Osteoblast (primary cell): ENCODE measurements at places on chromosomes 16 and 17. TPM values are rescaled to one million over a fixed set of nuclear protein-coding genes. Genes with fewer than 3 reads are reported as not detected.

DNA sequence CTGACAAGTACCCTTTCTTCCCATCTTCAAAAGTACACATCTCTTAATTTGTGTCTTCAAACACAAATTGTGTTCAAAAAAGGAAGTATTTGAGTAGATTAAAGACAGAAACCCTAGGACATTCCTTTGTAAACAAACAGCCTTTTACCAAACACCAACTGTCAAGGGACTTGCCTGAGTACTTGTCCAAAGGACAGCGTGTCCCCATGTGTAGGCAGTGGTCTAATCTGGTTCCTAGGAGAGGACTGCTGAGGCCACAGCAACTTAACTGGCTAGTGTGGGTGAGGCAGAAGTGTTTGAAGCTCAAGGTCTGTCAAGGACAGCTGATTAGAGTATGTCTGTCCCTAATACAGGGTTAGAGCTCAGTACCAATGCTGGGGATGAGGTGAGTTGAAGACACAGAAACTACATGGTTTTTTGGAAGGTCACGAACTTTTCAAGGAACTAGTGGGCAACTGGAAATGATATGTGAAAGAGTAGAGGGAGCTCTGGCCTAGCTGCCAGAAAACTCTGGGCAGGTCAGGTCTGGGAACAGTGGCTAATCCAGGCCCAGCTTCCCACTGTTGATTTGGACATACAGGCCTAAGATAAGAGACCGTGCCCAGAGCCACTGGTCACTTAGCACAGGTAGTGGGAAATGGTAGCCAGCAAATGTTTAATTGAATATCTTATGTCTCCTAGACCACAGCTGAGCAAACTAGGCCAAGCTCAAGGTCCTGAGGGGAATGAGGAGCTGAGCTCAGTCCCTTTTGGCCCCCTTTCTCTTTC lies 10.1 kb downstream of the HMOX2 start:
- no peak overlapping the region for H3K27ac ChIP-seq
- H3K4me3 ChIP-seq: no peak overlapping the region
- DNase-seq: no peak
- H3K36me3 ChIP-seq: peaks cover 9% of the 10 kb centered on the region
- no peaks in the 10 kb centered on the region for H3K27me3 ChIP-seq

DNA sequence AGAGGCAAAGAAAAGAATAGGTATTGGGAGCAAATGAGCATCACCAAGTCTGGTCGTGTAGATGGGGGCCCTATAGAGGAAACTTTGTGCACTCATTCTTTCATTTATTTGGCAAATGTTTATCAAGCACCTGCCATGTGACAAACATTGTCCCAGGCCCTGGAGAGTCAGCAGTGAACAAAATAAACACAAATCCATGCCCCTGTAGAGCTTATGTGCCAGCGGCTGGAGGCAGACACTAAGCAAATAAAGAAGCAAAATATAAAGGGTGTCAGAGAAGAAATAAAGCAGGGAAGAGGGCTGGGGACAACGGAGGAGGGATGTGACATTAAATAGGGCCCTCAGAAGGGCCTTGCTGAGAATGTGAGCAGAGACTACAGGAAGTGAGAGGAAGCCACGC lies 45.5 kb downstream of the KATNIP start:
- no peaks in the 10 kb centered on the region for H3K4me1 ChIP-seq
- no peak for DNase-seq
- peaks cover 4% of the 10 kb centered on the region for H3K36me3 ChIP-seq
- no peaks in the 10 kb centered on the region for H3K27me3 ChIP-seq

DNA sequence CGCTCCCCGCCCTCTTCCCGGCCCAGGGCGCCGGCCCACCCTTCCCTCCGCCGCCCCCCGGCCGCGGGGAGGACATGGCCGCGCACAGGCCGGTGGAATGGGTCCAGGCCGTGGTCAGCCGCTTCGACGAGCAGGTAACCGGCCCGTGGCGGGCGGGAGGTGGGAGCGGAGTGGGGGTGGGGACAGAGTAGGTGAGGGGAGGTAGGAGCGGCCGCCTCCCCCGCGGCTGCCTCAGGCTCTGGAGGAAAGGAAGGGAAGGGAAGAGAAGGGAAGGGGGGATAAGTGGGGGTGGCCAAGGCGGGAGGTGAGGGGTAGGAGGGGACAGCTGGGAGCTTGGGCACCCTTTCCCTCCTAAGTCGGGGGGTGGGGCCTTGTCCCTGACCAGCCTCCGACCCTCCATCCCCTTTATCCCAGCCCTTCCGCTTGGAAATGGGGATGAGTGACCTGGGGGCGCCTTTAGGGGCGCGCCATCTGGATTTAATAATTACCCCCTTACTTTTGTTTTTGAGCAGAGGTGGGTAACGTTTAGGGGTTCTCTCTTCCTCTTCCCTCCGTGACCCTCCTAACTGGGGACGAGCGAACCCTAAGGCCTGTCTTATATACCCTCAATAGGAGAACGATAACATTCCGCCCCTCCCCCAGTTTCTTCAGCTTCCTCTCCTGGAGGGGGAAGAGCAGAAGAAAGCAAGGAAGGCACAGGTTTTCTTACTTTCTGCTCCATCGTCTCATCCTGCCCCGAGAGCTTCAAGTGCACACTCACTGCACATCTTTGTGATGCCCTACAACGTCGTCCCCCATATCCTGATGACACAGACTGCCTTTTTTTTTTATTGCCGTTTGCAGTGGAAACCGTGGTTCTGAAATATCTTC lies 694 bp downstream of the NF1 start:
- peaks cover 23% of the 10 kb centered on the region for H3K4me1 ChIP-seq
- no peaks in the 10 kb centered on the region for H3K27me3 ChIP-seq
- H3K36me3 ChIP-seq: no peaks in the 10 kb centered on the region
- peak overlapping the region; percentile 73 for H3K27ac ChIP-seq

DNA sequence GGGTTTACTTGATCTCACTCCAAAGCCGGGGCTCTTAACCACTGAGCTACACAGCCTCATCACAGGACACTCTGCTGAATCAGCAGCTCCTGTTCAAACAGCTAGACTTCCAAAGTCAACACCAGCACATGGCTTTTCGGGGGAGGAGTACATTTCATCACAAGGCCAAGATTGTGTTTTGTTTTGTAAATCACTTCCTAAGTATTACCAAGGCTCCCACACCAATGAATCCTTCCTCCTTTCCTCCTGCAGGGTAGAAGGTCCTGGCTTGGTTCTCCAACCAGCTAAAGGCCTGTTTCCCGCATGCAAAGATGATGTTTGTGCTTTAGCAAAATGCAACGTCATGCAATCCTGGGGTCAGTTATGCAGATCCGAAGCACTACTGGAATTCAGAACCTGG lies 152.5 kb downstream of the XYLT1 start:
- peak; percentile 84 for DNase-seq
- no peak overlapping the region for H3K4me3 ChIP-seq
- peaks cover 18% of the 10 kb centered on the region for H3K4me1 ChIP-seq
- no peaks in the 10 kb centered on the region for H3K36me3 ChIP-seq
- no peaks in the 10 kb centered on the region for H3K27me3 ChIP-seq

- no peaks in the 10 kb centered on the region for H3K4me1 ChIP-seq
- no peak overlapping the region for H3K27ac ChIP-seq
- peaks cover 24% of the 10 kb centered on the region for H3K27me3 ChIP-seq
- H3K4me3 ChIP-seq: no peak overlapping the region
- H3K36me3 ChIP-seq: no peaks in the 10 kb centered on the region
These were observed 10.8 kb upstream of the B4GALNT2 start for GRCh38 chr17:49121696-49122292.

Gene CPNE7
- 7.2 and 21.8 TPM in 2 replicates for total RNA-seq

DNA sequence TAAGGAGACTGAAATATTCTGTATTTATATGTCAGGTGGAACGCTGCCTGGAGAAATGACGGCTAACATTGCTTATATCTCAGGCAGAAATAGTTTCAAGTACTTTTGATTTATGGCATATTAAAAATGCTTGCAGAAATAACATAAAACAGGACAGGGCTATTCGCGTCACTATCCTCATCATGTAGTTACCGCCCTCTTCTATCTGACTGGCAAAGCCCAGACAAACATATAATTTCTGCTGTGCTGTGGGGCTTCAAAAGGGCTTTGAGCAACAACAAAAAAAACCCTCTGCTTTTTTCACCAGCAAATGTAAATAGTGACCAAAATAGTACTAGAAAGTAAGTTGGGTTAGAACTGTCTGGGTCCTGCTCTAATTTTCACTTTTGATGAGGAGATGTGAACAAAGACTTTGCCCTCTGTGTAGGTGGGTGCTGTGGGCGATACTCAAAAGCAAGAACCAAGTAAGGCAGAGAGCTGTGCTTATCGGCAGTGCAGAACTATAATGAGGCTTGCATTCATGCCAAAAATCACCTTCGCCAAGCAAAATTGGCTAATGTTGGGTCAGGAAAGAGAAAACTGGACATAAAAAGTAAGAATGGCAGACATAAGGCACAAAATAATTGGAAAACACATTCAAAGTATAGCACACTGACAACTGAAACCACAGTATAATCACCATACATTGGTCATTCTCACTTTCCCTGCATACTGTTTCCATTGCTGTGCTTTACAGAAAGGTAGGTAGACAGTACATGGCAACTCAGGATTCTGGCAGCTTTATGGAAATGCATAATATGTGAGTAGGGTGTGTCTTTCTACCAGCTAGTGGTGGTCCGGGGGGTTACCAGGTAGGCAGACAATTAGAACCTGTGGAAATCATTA lies 151.2 kb upstream of the AXIN2 start:
- H3K27me3 ChIP-seq: no peaks in the 10 kb centered on the region
- H3K4me3 ChIP-seq: no peak overlapping the region
- H3K4me1 ChIP-seq: no peaks in the 10 kb centered on the region
- DNase-seq: no peak
- H3K27ac ChIP-seq: no peak overlapping the region

GRCh38 chr16:79805621-79806020 lies 205.1 kb upstream of the MAF start:
- no peaks in the 10 kb centered on the region for H3K27me3 ChIP-seq
- DNase-seq: no peak
- H3K27ac ChIP-seq: no peak overlapping the region
- no peak overlapping the region for H3K4me3 ChIP-seq
- H3K4me1 ChIP-seq: no peaks in the 10 kb centered on the region
- H3K36me3 ChIP-seq: no peaks in the 10 kb centered on the region

DNA sequence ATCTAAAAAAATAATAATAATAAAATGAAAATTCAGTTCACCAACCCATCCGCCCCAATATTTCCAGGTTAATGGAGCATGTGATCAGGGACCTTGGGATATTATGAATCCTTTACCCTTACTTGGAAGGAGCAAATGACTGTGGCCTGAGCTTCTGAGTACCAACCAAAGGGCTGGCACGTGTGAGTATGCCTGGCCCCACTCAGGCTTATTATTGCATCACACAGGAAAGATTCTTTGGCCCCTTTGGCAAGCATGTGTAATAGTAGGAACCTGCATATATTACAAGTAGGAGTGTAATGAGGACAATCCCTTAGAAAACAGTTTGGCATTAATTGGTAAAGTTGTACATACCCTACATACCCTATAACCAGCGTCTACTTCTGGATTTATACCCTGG lies 7.2 kb upstream of the C17orf78 start:
- DNase-seq: peak; percentile 53
- peaks cover 5% of the 10 kb centered on the region for H3K4me1 ChIP-seq
- H3K27me3 ChIP-seq: no peaks in the 10 kb centered on the region
- H3K27ac ChIP-seq: no peak overlapping the region
- no peak overlapping the region for H3K4me3 ChIP-seq

DNA sequence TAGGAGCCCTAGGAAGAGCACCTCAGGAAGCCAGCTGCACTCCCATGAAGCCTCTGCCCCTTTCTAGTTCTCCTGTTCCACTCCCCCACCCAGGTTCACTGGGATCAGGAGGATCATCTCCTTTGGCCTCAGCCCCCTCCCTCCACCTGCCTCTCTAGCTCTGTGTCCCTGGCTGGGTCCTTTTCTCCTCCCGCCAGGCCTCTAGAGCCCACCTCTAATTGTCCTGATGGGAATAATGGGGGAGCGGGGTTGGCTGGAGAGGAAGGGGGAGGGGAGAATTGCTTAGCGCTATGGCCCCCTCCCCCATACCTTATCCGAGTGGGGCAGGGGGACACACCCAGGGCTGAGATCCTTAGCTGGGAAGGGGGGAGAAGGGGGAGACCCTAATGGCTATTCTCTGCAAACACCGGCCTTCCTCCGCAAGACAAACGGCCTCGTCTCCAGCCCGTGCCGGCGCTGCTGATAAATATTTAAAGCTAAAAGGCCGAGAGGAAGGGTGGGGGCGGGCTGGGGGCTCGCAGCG lies 997 bp downstream of the HOXB7 start:
- no peaks in the 10 kb centered on the region for H3K4me1 ChIP-seq
- H3K36me3 ChIP-seq: no peaks in the 10 kb centered on the region
- H3K27ac ChIP-seq: no peak overlapping the region
- peaks cover 96% of the 10 kb centered on the region for H3K27me3 ChIP-seq
- H3K4me3 ChIP-seq: no peak overlapping the region

Gene OR3A2
- total RNA-seq: not detected in 2 replicates

Gene HSF5
- total RNA-seq: under 0.01 TPM in 2 replicates

GRCh38 chr17:38741921-38742410 lies 6.2 kb downstream of the PCGF2 start:
- H3K36me3 ChIP-seq: peaks cover 36% of the 10 kb centered on the region
- H3K27me3 ChIP-seq: no peaks in the 10 kb centered on the region
- H3K4me1 ChIP-seq: peaks cover 35% of the 10 kb centered on the region
- H3K27ac ChIP-seq: peak overlapping the region; percentile 82
- DNase-seq: peak; percentile 66
- no peak overlapping the region for H3K4me3 ChIP-seq

DNA sequence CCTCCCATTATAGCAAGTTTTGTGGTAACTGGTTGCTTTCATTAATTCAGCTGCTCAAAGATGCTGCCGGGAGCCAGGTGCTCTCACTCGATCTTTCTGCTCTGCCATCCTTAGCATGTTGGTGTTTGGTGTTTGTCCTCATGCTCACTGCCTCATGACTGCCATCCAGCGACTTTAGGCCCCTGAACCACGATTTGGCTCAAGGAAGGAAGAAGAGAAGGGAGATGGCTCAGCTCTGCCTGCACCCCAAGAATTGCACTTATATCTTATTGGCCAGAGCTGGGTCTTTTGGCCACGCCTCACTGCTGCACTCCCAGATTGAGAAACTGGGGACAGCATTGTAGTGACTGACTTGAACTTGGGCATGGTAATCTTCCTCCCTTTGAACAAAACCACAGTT lies 52.7 kb downstream of the ARSG start:
- H3K4me1 ChIP-seq: peaks cover 12% of the 10 kb centered on the region
- no peak overlapping the region for H3K27ac ChIP-seq
- H3K4me3 ChIP-seq: no peak overlapping the region
- H3K36me3 ChIP-seq: no peaks in the 10 kb centered on the region
- no peak for DNase-seq
- H3K27me3 ChIP-seq: no peaks in the 10 kb centered on the region

Gene ITGAX
- total RNA-seq: under 0.01 and 0.36 TPM in 2 replicates

Gene OR1F1
- total RNA-seq: 0.36 TPM in 1 of 2 replicates, not detected in the other

- no peaks in the 10 kb centered on the region for H3K36me3 ChIP-seq
- peaks cover 18% of the 10 kb centered on the region for H3K27me3 ChIP-seq
- no peaks in the 10 kb centered on the region for H3K4me1 ChIP-seq
- no peak overlapping the region for H3K27ac ChIP-seq
- no peak overlapping the region for H3K4me3 ChIP-seq
These were observed 7.1 kb downstream of the RAP1GAP2 start for GRCh38 chr17:2803386-2803785.

DNA sequence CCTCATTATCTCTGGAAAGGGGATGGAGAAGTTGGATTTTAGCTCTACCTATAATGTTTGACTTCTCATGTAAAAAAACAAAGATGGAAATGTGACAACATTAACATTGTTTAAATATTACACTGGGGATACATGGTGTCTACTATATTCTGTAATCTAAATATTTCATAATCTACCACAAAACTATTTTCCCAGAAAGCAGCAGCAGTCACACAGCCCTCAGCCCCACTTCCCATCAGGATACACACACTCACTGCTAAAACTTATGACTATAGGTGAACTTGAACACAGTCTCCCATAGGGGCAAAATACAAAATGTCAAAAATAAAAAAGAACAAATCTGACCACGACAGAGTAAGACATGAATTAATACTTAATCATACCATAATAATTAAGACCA lies 95.7 kb downstream of the KANSL1 start:
- H3K4me1 ChIP-seq: peaks cover 15% of the 10 kb centered on the region
- no peaks in the 10 kb centered on the region for H3K27me3 ChIP-seq
- DNase-seq: no peak
- H3K36me3 ChIP-seq: no peaks in the 10 kb centered on the region
- no peak overlapping the region for H3K4me3 ChIP-seq
